PC-9 (cell line): ENCODE measurements at places on chromosomes 7 and 10. TPM values are rescaled to one million over a fixed set of nuclear protein-coding genes. Genes with fewer than 3 reads are reported as not detected.

GRCh38 chr7:51244053-51244452 is 72.6 kb downstream of the COBL start:
- no peak for DNase-seq

DNA sequence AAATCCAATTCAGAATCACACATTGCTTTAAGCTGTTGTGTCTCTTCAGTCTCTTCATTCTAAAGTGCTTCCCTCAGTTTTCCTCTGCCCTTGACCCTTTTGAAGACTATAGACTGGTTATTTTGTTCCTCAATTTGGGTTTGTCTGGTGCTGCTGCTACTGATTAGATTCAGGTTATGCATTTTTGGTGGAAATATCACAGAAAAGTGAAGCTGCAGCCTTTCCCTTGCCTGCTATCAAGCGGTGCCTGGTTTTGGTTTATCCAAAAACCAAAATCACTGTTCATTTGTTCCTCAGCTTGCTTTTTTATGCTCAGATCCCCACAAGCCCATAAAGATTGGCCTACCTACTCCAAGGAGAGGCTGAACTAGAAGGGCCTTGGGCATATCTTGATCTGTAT is 55.2 kb downstream of the ELMO1 start:
- no peak for DNase-seq

CYP3A7 gene
- total RNA-seq, result not detected in 2 replicates

DBNL gene
- total RNA-seq, result 65.6 and 70.7 TPM in 2 replicates

DNA sequence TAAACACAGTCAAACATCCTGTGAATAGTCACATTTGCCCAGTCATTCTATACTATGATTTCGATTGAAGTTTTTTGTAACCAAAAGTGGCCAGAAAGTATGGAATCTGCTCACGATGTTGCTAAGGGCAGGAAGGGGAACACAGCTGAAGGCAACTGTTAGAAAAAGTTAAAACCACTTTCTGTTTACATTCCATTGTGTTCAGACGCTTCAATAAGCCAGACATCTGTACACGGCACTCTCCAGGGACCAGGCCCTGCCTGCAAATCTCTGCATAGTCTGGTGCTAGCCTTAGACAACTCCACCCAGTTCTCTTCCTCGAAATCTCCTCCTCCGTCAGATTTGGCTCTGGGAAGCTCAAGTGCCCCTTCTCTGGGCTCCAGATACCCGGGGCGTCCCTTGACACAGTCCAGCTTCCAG is 17.1 kb upstream of the TMEM120A start:
- DNase-seq, result no peak
